ENCODE measurements at places on chromosomes 16 and 17. TPM values are rescaled to one million over a fixed set of nuclear protein-coding genes. Genes with fewer than 3 reads are reported as not detected.

DNA sequence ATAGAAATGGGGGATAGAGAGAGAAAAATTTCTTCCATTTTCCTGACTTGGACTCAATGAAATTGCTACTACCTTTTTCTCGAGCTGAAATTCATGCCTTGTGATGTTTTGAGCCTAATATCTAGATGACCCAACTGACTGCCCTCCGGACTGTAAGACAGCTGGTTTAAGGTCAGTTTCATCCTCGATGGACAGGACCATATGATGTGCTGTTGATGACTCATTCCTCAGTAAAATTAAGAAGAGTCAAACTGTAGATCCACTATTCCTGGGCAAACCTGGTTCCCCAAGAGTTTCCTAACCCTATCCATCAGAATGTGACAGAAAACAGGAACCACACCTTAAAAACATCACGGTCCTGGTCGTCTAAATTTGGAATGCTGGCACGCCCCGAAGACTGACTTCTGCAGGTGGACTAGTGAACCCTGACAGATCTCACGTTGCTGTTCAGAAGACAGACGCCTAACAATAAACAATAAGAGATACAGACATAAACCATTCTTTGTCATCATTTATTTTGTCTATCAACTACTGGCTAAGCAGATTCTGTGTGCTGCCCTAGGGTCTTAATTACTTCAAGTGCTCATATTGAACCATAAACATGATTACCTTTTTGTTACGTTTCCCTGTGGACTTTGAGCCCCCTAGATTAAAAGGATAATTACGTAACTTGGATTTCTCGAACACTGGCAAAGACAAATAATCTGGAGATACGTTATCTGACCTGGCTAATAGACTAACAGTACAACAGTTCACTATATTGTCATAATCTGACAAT lies 45.1 kb upstream of the NOS2 start:
- DNase-seq, result peak; percentile 57

DNA sequence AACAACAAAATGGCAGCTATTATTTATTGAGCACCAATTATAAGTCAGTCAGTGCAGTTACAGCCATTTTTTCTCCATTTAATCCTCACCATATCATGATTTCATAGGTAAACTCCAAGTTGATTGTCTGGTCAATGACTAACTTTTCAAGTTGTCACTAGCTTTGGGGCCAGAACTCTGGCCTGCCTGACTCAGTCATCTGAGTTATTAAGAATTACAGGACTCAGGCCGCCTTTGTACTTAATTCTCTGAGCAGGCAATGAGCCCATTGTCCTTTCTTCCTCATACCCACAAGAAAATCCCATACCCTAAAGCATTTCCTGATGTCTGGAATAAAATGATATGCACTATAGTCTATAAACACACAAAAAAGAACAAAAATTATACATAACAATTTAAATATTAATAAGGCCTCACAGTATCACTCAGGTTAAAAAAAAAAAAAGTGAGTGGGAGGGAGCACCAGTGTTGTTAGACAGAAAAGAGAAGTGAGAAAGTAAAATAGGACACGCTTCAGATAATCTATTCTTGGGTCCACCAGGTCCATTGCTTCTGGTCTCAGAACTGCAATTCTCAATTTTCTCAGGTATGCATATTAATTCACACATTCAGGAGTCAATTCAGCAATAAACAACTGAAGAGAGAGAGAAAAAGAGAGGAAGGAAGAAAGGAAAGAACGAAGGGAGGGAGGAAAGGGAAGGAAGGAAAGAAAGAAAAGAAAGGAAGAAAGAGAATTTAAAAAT lies 70.2 kb downstream of the SPAG9 start:
- DNase-seq, result no peak

CEP295NL gene
- polyA plus RNA-seq, result 0.08 TPM

TBC1D3E gene
- not detected for polyA plus RNA-seq

GRCh38 chr16:12793120-12793864 lies 10.4 kb downstream of the CPPED1 start:
- DNase-seq, result no peak

NOG gene
- 4.2 TPM for polyA plus RNA-seq

HOXB9 gene
- 0.57 TPM for polyA plus RNA-seq

SPECC1 gene
- polyA plus RNA-seq, result 7.9 TPM

GRCh38 chr17:49851387-49852291 lies 3.8 kb upstream of the TAC4 start:
- peak; percentile 81 for DNase-seq

- DNase-seq, result peak; percentile 57
Measured at GRCh38 chr16:89827383-89828198, 684 bp upstream of the SPIRE2 start.

HS3ST3B1 gene
- polyA plus RNA-seq, result 2.5 TPM

DNA sequence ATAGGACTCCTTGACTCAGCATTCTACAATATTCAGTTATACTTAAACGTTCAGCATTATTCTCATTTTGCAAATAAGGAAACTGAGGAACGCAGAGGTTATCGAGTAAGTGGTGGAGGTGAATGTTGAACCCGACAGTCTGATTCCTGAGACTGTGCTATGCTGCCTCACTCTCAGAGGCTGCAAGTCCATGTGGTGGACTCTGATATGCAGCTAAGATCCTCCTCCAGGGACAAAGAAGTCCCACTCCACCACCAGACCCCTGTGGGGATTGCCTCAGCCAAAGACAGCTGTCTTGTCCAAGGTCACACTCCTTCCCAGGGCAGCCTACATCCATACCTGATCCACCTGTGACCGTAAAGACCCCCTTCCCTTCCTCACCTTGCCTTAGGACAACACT lies 37.5 kb downstream of the ACSM2B start:
- no peak for DNase-seq

SLC16A6 gene
- 0.62 TPM for polyA plus RNA-seq

PRCD gene
- 4.9 TPM for polyA plus RNA-seq

Data from muscle of leg (tissue), 16 donors.